ENCODE measurements at places on chromosomes 5 and 9.

- H3K4me3 ChIP-seq = no peak overlapping the region
- H3K27ac ChIP-seq = no peak overlapping the region
- H3K36me3 ChIP-seq = no peaks in the 10 kb centered on the region
- no peak for DNase-seq
- no peaks in the 10 kb centered on the region for H3K4me1 ChIP-seq
These were observed 564.8 kb upstream of the WWC1 start for GRCh38 chr5:167726642-167727041.

DNA sequence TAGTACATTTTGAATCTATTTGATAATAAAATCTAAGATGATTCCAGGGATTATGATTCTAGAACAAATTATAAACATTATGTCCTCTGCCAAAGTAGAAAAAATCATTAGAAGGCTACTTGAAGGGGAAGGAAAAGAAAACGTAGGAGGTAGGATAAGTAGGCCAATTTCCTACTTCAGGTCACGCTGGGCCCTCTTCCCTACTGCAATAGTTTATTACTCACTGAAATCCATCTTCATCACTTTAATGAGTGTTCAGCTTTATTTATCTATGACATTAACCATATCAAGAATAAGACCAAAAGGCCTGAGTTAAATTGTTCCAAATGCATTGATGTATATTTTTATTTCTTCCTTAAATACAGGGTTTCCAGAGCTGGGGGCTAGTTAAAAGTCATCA, 21.6 kb downstream of the SLC28A3 start:
- DNase-seq = no peak
- H3K36me3 ChIP-seq = no peaks in the 10 kb centered on the region
- no peak overlapping the region for H3K4me3 ChIP-seq
- H3K27me3 ChIP-seq = no peaks in the 10 kb centered on the region

GRCh38 chr9:96644137-96644536, 11.0 kb downstream of the PRXL2C start:
- H3K36me3 ChIP-seq = peaks cover 5% of the 10 kb centered on the region
- H3K4me3 ChIP-seq = no peak overlapping the region
- no peak for DNase-seq
- H3K27ac ChIP-seq = no peak overlapping the region
- peaks cover 6% of the 10 kb centered on the region for H3K4me1 ChIP-seq

DNA sequence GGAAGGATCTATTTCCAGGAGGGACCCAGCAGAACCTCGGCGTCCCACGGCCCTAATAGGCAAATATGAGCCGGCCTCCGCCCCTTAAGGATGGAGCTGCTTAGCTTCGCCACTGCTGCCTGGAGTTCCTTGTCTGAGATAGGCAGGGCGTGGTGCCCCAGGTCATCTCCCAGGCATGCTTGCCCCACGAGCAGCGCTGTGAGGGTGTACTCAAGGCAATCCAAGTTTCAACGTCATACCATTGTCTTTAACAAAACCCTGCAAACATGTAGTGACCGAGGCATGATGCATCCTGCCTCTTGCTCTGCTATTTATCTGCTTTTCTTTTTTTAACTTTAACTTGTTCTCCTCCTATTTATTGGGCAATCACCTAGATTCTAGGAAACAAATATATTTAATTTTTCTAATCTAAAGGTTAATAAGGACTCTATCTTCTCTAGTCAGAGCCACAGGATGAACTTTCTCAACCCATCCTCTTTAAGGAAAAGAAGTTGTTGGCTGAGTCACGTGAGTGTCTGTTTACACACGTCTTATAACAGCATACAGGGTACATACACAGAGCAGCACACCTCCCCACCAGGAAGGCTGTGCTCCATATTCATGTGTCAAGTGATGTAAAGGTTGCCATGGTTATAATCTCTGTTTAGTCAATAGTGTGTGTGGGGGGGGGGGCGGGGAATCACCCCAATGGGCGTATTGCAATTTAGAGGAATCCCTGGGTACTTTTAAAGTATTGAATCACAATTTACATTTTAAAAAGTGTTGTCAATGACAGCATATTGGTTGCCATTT, 27.3 kb upstream of the ZSWIM6 start:
- no peak overlapping the region for H3K27ac ChIP-seq
- no peak overlapping the region for H3K4me3 ChIP-seq

- H3K36me3 ChIP-seq = no peaks in the 10 kb centered on the region
- no peak overlapping the region for H3K4me3 ChIP-seq
- H3K27ac ChIP-seq = no peak overlapping the region
- no peak for DNase-seq
These were observed 844.4 kb upstream of the CDH18 start for GRCh38 chr5:20832204-20833080.

GRCh38 chr9:35488566-35489312, 1.2 kb upstream of the RUSC2 start:
- no peaks in the 10 kb centered on the region for H3K36me3 ChIP-seq
- H3K27ac ChIP-seq = peak overlapping the region; percentile 90
- H3K4me1 ChIP-seq = no peaks in the 10 kb centered on the region

GRCh38 chr5:134000696-134001453, 3.9 kb downstream of the VDAC1 start:
- H3K27me3 ChIP-seq = no peaks in the 10 kb centered on the region
- no peak overlapping the region for H3K4me3 ChIP-seq
- peak overlapping the region; percentile 11 for H3K27ac ChIP-seq
- DNase-seq = no peak
- no peaks in the 10 kb centered on the region for H3K36me3 ChIP-seq

- H3K36me3 ChIP-seq = no peaks in the 10 kb centered on the region
- no peaks in the 10 kb centered on the region for H3K27me3 ChIP-seq
- no peak for DNase-seq
- no peak overlapping the region for H3K4me3 ChIP-seq
- H3K27ac ChIP-seq = no peak overlapping the region
These were observed 264.2 kb downstream of the CRB2 start for GRCh38 chr9:123620239-123620638.

- no peak overlapping the region for H3K27ac ChIP-seq
- H3K4me1 ChIP-seq = peaks cover 23% of the 10 kb centered on the region
- peaks cover 5% of the 10 kb centered on the region for H3K36me3 ChIP-seq
- H3K4me3 ChIP-seq = no peak overlapping the region
- no peaks in the 10 kb centered on the region for H3K27me3 ChIP-seq
- no peak for DNase-seq
These were observed 13.9 kb downstream of the FAM193B start for GRCh38 chr5:177540438-177540837.

DNA sequence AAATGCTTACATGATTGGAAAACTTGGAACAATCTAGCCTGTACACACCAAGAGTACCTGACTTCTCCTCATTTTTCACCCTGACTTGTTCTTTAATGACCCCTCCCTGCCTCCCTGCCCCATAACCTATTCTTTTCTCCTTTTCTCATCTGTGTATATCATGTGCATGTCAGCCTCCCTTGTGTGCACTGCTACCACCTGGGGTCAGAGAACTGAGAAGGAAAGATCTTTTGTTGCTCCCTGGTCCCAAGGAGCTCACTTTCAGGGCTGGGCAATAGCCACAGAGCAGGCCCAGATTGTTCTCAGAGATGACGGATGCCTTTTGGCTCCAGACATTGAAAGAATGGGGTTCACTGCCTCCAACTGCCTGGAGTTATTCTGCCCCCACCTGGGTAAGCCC, 5.1 kb downstream of the MAP1B start:
- no peak overlapping the region for H3K4me3 ChIP-seq
- H3K27ac ChIP-seq = no peak overlapping the region
- H3K27me3 ChIP-seq = no peaks in the 10 kb centered on the region
- peaks cover 7% of the 10 kb centered on the region for H3K4me1 ChIP-seq
- peaks cover 20% of the 10 kb centered on the region for H3K36me3 ChIP-seq

- DNase-seq = no peak
- H3K4me3 ChIP-seq = no peak overlapping the region
- peaks cover 70% of the 10 kb centered on the region for H3K27me3 ChIP-seq
- H3K27ac ChIP-seq = no peak overlapping the region
- H3K4me1 ChIP-seq = peaks cover 4% of the 10 kb centered on the region
These were observed 79.6 kb downstream of the MACROH2A1 start for GRCh38 chr5:135319458-135319857.

GRCh38 chr9:81207651-81208050, 481.7 kb downstream of the TLE1 start:
- DNase-seq = no peak
- no peaks in the 10 kb centered on the region for H3K27me3 ChIP-seq
- H3K4me3 ChIP-seq = no peak overlapping the region
- H3K36me3 ChIP-seq = no peaks in the 10 kb centered on the region

GRCh38 chr5:97078958-97079743, 63.3 kb downstream of the LIX1 start:
- DNase-seq = no peak
- no peak overlapping the region for H3K4me3 ChIP-seq
- peaks cover 13% of the 10 kb centered on the region for H3K4me1 ChIP-seq

DNA sequence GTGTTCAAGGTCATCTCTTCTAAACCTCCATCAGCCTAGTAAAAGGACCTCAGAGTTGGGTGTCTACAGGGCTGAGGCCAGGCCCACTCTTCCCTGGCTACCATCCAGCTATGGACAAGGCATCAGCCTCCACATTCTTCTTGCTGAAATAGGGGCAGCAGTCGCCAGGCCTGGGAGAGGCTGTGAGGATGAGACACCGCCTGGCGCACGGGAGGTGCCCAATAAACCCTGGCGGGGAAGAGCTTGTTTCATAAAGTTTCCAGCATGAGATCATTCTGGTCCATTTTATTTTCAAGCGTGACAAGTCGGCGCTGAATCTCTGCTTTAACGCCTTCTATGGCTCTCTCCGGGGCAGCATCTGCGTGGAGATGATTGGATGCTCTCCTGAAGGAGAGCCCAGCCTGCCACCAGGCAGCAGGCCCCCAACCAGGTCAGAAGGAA, 153.4 kb downstream of the OLFM1 start:
- DNase-seq = no peak
- H3K36me3 ChIP-seq = no peaks in the 10 kb centered on the region
- peaks cover 29% of the 10 kb centered on the region for H3K4me1 ChIP-seq
- H3K4me3 ChIP-seq = no peak overlapping the region

Data from cardiac muscle cell (in vitro differentiated cells and primary cell).